Activated naive CD8-positive, alpha-beta T cell treated with anti-CD3 and anti-CD28 coated beads, Interleukin-2, amount 10 ng/mL, durations not matched to agents 7 days and 5 days (primary cell): ENCODE measurements at places on chromosomes 7 and 10.

GRCh38 chr10:27536437-27536836 is 32.3 kb downstream of the RAB18 start:
- DNase-seq: no peak

DNA sequence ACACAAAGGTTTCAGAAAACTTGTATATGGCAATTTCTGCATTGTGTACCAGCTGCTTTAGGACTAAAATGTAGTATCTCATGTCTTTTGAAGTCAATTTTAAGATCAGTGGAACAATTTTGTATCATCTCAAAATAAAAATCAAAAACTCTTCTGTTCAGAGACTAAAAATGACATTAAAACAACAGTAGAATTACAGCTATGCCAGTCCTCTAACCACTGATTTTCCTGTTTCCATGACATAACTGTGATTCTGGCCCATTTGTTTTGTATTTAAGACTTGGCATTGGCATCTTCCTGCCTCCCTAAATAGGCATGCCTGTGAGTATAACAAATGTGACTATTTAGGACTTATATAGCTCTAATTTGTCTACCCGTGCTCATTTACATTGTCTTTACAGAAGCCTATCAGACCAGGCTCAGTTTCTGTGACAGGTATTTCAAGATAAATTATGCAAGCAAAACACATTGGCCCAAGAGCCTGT is 29.1 kb upstream of the VPS41 start:
- no peak for DNase-seq

DNA sequence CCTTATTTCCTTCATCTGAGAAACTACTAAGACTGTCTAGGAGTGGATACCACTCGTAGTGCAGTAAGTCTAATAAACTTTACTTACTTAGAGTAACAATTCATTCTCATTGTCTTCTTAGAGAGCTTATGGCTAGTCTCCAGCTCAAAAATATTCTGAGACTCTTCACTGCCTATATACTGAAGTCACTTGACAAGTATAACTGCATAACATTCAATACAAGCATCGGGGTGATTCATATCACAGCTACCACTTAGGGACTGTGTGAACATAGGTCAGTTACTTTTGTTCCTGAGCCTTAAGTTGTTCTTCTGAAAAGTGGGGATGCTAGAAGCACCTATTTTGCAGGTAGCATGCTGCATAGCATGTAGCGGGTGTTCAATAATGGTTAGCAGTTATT is 111.0 kb downstream of the HTR7 start:
- DNase-seq: no peak

GRCh38 chr7:22802426-22802825 is 20.2 kb downstream of the TOMM7 start:
- DNase-seq: no peak

DNA sequence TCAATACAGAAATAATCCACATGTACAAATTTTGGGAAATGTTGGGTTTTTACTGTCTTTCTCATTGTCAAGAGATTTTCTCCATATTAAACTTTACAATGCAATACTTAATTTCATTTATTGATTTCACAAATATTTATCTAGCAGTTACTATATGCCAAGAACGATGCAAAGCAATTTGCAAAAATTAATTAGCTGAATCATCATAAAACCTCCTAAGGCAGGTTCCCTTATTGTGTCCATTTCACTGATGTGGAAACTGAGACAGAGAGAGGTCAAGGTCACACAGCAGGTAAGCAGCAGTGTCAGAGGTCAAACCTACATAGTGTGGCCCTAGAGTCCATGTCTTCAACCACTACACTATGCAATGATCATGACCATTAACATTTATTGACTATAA is 286.8 kb upstream of the AUTS2 start:
- DNase-seq: no peak

- no peak for DNase-seq
Observed at GRCh38 chr7:113209449-113210203, 91.3 kb upstream of the SMIM30 start.

DNA sequence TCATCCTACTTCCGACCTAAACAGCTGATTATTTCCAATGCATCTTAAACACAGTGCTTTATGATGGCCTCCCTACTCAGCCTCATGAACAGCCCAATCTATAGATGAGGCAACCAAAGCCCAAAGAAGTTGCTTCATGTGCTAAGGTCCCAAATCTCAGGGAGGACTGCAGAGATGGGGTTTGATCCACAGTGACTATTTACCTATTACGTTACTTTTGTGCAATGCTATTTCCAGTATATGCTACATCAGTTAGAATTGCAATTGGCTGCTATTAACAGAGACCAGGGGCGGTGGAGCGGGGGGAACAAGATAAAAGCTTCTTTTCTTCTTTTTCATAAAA is 153.0 kb upstream of the TNS3 start:
- DNase-seq: no peak

GRCh38 chr10:7718685-7719084 is 15.6 kb downstream of the ITIH2 start:
- DNase-seq: no peak

DNA sequence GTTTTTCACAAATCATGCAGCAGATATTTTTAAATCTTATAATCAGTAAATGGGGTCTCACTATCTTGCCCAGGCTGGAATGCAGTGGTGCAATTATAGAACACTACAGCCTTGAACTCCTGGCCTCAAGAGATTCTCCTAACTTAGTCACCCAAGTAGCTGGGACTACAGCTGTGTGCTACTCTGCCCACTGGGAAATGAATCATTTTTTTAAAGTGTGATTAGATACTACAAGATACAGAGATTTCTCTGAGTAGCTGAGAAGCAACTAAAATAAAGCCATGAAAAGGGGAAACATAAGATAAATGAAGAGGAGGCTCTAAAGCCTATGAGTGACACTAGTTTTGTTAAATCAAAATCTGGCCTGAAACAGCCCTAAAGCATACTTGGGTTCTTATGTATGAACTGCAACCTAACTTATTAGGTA is 119.7 kb downstream of the JMJD1C start:
- DNase-seq: no peak

GRCh38 chr7:17774248-17774647 is 166.0 kb downstream of the SNX13 start:
- no peak for DNase-seq

- no peak for DNase-seq
Observed at GRCh38 chr10:87675396-87676376, 16.0 kb downstream of the PAPSS2 start.

GRCh38 chr7:115191526-115191925 is 269.6 kb downstream of the MDFIC start:
- DNase-seq: no peak

DNA sequence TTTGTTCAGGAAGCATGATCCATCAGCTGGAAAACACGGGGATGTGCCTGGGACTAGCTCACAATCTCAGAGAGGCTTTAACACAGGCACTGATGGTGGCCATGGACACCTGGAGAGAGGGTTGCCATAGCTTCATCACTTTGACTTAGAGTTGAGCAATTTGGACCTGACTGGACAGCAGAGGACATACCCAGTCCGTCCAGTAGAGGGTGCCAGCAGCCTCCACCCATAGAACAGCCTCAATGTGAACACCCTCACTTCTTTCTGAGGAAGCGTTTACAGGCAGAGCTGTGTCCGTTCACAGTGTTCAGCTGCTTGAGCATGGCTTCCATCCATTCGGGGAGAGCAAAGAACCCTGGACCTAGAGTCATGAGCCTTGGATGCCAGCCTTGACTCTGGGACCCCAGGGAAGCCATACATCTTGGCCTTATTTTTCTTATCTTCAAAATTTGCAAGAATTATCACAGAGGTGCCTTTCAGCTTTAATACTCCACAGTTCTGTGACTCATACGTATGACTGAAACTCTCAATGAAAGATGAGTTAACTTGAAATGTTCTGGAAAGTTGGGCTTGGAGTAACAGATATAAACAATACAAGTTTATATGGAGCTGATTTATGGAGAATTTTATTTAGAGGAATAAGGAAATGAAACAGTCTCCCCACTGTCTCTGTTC is 302.9 kb upstream of the PODXL start:
- peak; percentile 52 for DNase-seq

DNA sequence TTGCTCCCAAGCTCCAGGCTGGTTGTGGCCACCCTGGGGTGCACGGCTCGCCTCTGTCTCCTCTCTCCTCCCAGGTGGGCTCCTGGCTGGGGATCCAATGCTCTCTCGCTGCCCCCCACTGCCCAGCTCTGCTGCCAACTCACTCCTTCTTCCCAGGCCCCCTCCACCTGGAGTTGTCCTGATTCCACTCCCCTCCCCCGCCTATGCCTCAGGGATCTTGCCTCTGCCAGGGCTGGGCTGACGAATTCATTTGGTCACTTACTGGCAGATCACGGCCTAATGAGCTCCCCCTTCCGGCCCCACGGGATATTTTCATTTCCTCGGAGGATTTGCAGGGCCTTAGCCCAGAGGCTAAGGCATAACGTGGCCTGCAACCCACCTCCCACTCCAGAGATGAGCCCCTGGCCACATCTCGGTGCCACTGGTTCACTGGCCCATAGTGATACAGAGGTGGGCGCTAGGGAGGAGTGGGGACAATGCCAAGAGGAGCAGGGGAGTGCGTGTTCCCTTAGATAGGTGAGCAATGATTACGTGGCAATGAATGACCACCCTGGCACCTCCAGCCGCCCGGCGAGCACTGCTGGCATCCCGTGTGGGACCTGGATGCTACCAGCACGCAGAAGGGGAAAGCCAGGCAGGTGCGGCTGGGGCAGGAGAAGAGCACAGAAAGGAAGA is 344.6 kb upstream of the SHH start:
- DNase-seq: no peak

GRCh38 chr10:93762979-93763391 is 5.2 kb downstream of the LGI1 start:
- DNase-seq: no peak

- no peak for DNase-seq
Observed at GRCh38 chr7:22660732-22661131, 66.3 kb upstream of the IL6 start.

DNA sequence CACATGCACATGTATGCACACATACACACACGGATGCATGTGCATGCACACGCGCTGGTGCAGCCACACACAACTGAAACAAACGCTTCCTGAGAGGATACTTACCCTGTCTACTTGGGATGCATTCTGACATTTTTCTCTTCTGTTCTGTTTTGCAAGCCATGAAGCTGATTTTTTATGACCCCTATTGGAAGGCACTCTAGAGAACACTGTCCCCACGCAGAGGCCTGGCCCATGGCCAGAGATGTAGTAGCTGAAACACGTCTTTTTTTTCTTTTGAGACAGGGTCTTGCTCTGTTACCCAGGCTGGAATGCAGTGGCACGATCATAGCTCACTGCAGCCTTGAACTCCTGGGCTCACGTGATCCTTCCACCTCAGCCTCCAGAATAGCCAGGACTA is 47.9 kb downstream of the VWA2 start:
- no peak for DNase-seq

DNA sequence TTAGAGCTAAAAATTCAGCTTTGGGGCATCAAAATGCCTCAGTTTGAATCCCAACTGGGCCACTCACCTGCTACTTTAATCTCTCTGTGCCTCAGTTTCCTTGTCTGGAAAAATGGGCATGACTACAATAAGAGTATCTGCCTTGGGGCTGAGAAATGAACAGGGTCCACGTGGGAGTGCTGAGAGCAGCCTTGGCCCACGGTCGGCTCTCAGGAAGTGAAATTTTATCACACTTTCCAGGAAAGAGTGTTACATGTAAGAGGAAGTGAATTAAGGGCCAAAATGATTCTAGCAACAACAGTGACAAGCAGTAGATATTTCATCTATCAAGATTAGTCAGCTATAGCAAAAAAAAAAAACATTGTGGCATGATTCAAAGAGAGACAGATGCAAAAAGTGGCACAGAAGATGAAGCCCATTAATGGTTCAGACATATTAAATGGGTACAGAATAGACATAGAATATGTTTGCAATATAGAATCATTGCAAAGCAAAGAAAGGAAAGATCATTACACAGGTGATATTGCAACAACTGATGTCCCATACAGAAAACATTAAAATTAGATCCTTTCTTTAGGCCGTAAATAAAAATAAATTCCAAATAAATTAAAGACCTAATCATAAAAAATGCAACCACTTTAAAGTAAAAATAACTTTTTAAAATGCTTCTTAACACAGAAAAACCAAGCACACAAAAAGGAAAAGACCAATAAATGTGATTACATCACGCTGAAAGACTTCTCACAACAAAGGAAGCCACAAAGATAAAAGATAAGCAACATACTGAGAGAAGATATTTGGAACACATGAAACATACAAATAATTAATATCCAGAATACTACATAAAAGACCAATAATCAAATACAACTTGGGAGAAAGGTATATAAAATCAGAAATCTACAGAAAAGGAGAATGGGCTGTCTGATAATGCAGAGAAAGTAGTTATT is 4.3 kb downstream of the TMEM273 start:
- DNase-seq: no peak

DNA sequence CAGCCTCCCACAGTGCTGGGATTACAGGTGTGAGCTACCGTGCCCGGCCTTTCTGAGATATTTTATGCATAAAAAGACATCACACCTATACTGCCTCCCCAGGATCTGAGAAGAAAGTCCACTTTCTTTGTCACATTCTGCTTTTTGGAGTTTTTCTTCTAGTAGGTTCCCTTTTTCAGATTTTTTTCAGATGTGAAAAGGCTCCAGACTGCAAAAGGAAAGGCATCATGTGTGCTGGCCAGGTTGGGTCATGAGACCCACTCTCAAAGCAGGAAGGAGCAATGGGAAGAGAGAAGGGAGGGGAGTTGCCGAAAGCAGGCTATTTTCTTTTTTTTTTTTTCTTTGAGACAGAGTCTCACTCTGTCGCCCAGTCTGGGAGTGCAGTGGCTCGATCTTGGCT is 10.8 kb downstream of the BLVRA start:
- no peak for DNase-seq

DNA sequence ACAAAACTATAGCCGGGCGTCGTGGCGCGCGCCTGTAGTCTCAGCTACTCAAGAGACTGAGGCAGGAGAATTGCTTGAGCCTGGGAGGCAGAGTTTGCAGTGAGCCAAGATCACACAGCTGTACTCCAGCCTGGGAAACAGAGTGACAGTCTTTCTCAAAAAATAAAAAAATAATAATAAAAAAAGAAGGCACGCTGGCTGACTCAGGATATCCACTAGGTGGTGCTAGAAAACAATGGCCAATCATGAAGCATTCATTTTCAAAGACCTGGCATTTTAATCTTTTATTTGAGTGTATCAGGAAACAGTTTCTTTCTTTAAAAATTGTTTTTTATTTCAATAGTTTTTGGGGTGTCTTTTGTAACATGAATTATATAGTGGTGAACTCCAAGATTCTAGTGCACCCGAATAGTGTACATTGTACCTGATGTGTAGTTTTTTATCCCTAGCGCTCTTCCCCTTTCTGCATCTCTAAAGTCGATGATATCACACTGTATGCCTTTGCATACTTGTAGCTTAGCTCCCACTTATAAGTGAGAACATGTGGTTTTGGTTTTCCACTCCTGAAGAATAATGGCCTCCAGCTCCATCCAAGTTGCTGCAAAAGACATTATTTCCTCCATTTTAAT is 88.6 kb downstream of the LYZL1 start:
- DNase-seq: no peak

- no peak for DNase-seq
Observed at GRCh38 chr7:98418636-98419315, 17.9 kb upstream of the BAIAP2L1 start.

- DNase-seq: no peak
Observed at GRCh38 chr7:41994746-41995110, 242.3 kb downstream of the GLI3 start.
